Lung (tissue), 17 donors: ENCODE measurements at places on chromosomes 1 and 21. TPM values are rescaled to one million over a fixed set of nuclear protein-coding genes. Genes with fewer than 3 reads are reported as not detected.

The LIPI gene
- not detected for total RNA-seq

The C1orf185 gene
- total RNA-seq, result not detected

The LORICRIN gene
- total RNA-seq, result not detected

The GCLM gene
- 25.7 TPM for total RNA-seq

The DNAI4 gene
- total RNA-seq, result 61.1 TPM

The KRTAP11-1 gene
- total RNA-seq, result not detected

The CDK18 gene
- total RNA-seq, result 10.9 TPM

DNA sequence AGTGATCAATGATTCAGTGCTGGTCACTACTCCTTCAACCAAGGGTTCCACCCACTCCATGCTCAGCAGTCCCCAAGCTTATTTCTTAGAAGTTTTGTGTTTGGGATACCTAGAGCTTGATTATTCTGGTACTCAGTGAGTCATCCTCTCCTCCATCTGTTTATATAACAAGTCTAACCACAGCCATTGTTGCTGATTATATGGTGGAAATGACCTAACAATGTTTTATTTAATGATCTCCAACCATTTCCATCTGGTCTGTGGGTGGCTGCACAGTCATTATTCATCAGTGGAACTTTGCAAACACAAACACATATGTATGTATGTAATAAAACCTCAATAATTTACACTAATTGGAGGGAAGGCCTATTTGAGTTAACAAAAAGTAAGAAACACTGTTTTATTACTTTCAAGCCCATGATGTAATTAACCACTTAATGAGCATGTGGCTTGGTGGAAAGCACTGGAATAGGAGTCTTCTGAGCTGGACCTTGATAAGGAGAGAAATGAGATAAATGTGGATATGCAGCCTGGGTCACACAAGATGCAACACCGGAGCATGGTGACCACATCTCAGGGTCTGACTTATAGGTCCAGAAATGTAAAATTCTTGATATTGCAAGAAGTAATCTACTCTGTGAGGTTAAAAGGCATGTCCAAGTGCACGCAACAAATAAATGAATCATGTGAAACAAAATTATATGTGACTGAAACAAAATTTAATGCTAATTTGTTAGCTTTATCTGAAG, 99.0 kb upstream of the WLS start:
- H3K27ac ChIP-seq, result no peak overlapping the region
- no peaks in the 10 kb centered on the region for H3K4me1 ChIP-seq
- no peak overlapping the region for H3K4me3 ChIP-seq
- H3K27me3 ChIP-seq, result no peaks in the 10 kb centered on the region

GRCh38 chr1:70115315-70115714, 90.1 kb downstream of the LRRC40 start:
- H3K36me3 ChIP-seq, result no peaks in the 10 kb centered on the region
- H3K27me3 ChIP-seq, result no peaks in the 10 kb centered on the region
- peaks cover 7% of the 10 kb centered on the region for H3K4me1 ChIP-seq
- H3K27ac ChIP-seq, result no peak overlapping the region
- H3K4me3 ChIP-seq, result no peak overlapping the region

- H3K4me3 ChIP-seq, result no peak overlapping the region
- no peaks in the 10 kb centered on the region for H3K36me3 ChIP-seq
- no peaks in the 10 kb centered on the region for H3K27me3 ChIP-seq
Measured at GRCh38 chr21:42744520-42745445, 91.4 kb downstream of the PDE9A start.

GRCh38 chr1:153192697-153193096, 10.5 kb upstream of the LELP1 start:
- H3K4me1 ChIP-seq, result no peaks in the 10 kb centered on the region
- H3K27me3 ChIP-seq, result no peaks in the 10 kb centered on the region
- DNase-seq, result no peak
- no peaks in the 10 kb centered on the region for H3K36me3 ChIP-seq
- no peak overlapping the region for H3K4me3 ChIP-seq

DNA sequence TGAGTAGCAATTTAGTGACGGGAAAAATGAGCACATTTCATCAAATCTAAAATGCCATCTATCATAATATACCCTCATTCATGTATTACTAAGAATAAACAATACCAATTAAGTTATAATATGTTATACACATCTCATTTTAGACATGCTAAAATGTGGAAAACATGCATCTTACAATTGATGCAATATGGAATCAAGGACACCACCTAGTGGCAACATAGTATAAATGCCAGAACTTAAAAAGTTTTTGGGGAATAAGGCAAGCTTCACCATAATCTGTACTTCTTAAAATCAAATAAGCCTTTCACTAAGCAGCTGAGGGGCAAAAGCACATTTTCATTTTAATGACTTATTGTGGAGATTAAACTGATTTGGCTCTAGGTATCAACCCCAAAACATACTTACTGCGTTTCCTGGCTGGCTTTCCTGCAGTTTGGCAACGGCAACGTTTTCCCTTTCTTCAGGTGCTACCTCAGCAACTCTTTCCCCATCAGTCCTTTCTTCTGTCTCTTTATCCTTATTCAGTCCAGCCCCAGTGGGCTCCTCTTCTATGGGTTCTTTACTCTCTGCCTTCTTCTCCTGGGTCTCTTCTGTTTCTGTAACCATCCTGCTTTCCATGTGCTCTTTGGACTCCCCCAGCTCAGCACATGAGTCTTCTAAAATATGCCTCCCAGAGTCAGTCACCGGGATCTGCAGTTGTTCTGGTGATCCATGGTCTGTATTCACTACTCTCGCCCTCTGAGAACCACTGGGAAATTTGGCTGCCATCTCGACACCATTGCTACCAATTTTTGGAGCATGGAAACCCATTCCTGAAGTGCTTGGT, 11.4 kb downstream of the SDE2 start:
- H3K27me3 ChIP-seq, result no peaks in the 10 kb centered on the region
- DNase-seq, result peak; percentile 76
- H3K36me3 ChIP-seq, result peaks cover 25% of the 10 kb centered on the region
- H3K4me1 ChIP-seq, result no peaks in the 10 kb centered on the region
- peak overlapping the region; percentile 31 for H3K27ac ChIP-seq

GRCh38 chr1:216944864-216945510, 221.8 kb upstream of the ESRRG start:
- no peak overlapping the region for H3K4me3 ChIP-seq
- no peak overlapping the region for H3K27ac ChIP-seq
- no peaks in the 10 kb centered on the region for H3K4me1 ChIP-seq
- H3K27me3 ChIP-seq, result no peaks in the 10 kb centered on the region
- no peaks in the 10 kb centered on the region for H3K36me3 ChIP-seq

DNA sequence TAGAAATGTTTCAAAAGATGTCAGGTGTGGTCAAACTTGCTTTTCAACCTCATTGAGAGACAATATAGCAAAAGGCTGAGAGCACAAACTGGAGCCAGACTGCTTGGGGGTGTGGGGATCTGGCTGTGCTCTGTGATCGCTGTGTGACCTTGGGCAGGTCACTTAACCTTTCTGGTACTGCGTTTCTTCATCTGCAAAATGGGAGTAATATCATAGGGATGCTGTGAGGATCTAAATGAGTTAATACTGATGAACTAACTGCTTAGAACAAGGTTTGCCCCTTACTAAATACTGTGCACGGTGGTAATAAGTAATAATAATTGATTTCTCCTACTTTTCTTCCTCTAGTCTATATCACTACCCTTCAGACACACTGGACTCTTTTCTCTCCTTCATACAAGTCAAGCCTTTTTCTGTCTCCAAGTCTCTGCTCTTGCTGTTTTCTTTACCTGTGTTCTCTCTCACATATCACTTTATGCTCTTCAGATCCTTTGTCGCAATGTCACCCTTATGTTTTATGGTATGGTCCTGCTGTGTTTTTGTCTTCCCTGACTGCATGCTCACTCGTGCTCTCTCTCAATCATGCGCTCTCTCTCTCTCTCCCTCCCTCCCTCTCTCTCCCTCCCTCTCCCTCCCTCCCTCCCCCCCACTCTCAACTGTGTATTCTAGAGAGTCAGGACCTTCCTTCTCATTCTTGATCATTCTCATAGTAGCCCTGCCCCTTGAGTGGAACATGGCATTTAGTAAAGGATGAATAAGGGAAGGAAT, 3.3 kb downstream of the MGST3 start:
- H3K27ac ChIP-seq, result no peak overlapping the region
- no peak for DNase-seq
- H3K4me3 ChIP-seq, result no peak overlapping the region
- H3K27me3 ChIP-seq, result no peaks in the 10 kb centered on the region

DNA sequence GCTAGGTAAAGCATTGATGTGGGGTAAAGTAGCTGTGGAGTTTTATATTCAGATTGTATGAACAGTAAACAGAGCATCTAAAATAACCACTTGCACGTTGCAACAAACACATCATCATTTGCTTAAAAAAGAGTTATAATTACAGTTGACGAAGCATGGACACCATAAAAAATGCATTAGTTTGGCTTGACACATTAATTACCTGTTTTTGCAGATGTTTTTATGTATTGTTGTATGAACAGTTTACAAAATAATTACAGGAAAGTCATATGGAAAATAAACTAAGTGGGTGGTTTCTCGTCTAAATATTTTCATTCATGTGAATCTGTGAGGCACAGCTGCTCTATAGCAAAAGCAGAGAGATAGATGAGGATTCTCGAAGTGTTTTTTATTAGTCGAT, 108.3 kb downstream of the RPS6KC1 start:
- H3K27ac ChIP-seq, result no peak overlapping the region
- no peaks in the 10 kb centered on the region for H3K27me3 ChIP-seq
- H3K36me3 ChIP-seq, result no peaks in the 10 kb centered on the region

GRCh38 chr1:199612976-199613774, 414.3 kb upstream of the NR5A2 start:
- DNase-seq, result no peak
- no peaks in the 10 kb centered on the region for H3K4me1 ChIP-seq
- no peak overlapping the region for H3K27ac ChIP-seq
- H3K36me3 ChIP-seq, result no peaks in the 10 kb centered on the region

DNA sequence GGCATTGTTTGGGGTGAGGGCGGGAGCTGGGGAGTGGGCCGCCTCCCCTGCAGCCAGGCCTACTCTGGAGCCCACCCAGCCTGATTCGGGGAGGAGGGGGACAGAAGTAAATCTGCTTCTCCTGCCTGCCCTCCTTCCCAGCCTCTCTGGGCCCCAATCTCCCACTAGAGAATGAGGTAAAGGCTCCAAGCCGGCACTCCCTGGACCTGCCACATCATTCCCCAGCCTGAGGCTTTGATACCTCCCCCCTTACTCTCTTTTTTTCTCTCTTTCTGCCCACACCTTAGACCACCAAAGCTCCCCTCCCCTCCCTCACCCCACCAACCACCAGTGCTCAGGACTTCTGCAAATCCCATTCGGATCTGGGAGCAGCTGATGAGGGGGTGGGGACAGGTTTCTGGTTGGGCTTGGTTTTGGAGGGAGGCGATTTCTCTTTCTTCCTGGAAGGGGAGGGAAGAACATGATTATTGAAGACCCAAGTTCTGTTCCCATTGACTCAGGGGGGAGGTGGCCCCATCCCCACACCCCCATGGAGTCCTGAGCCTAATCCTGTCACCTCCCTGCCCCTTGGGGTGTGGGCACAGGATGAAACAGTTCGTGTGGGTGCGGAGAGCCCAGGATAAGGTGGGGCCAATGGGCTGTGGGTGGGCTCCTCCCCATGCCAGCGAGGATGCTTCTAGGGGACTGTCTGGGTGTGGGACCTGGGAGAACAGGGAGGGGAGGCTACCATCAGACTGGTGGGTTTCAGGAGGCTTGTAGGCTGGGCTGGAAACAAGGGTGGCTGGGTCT, 1.3 kb downstream of the MAP7D1 start:
- H3K27me3 ChIP-seq, result no peaks in the 10 kb centered on the region
- peak overlapping the region; percentile 98 for H3K27ac ChIP-seq
- peak; percentile 58 for DNase-seq
- peaks cover 4% of the 10 kb centered on the region for H3K36me3 ChIP-seq
- H3K4me3 ChIP-seq, result peak overlapping the region; percentile 62

DNA sequence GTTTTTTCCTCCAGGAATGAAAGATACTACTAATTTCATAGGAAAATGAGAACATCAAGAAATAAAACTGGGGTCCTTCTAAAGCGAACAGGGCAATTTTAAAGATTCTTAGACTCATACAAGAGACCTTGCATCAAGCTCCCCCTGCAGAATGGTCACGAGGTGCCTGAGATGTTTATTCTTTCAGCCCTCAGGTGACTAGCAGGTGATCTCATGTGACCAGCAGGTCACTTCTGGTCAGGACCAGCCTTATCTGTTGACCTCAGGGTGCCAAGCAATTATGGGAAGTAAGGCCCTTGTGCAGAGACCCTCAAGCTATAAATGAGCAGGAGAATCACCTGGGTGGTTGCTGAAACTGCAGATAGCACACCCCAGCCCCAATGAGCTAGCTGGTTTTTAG, 20.6 kb upstream of the TMEM51 start:
- no peaks in the 10 kb centered on the region for H3K4me1 ChIP-seq
- H3K27ac ChIP-seq, result no peak overlapping the region
- no peaks in the 10 kb centered on the region for H3K36me3 ChIP-seq
- no peak for DNase-seq

GRCh38 chr1:24870551-24871195, 59.4 kb downstream of the RUNX3 start:
- no peaks in the 10 kb centered on the region for H3K36me3 ChIP-seq
- no peaks in the 10 kb centered on the region for H3K27me3 ChIP-seq
- DNase-seq, result no peak
- no peak overlapping the region for H3K4me3 ChIP-seq
- no peak overlapping the region for H3K27ac ChIP-seq

DNA sequence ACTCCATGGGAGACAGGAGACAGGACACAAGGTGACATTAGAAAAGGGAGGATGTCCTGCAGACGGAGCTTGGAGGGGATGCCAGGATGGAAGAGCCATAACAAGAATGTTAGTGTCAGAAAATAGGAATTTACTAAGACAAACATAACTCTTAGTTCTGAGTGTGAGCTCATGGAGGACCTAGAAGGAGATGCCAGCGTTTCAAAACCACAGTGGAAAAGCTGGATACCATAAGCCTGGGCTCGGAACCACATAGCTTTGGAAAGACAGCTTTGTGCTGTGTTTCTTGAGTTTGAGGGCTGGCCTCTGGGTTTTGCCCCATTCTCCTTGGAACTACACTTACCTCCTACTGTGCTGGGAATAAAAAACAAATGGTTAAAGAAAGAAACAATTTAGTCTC, 128.4 kb downstream of the S1PR1 start:
- no peaks in the 10 kb centered on the region for H3K36me3 ChIP-seq
- DNase-seq, result no peak
- no peak overlapping the region for H3K27ac ChIP-seq
- H3K4me1 ChIP-seq, result peaks cover 19% of the 10 kb centered on the region
